NCI-H774 (cell line): ENCODE measurements at places on chromosomes 5 and 9.

DNA sequence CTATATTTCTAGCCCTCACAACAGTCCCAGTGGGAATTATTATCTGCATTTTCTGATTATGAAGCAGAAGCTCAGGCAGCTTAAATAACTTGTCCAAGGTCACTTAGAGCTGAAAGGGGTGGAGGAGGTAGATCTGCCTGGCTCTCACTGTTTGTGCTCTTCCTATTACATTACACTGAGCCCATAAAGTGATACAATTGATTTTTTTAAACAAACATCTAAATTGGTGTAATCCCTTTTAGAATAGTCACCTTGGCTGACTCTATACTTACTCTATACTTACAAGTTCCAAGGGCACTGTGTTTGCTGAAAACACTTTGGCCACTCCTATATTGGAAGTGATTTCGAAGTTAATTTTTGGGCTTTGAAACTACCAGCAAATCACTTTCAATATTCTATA, 144.7 kb downstream of the APBA1 start:
- DNase-seq = no peak

DNA sequence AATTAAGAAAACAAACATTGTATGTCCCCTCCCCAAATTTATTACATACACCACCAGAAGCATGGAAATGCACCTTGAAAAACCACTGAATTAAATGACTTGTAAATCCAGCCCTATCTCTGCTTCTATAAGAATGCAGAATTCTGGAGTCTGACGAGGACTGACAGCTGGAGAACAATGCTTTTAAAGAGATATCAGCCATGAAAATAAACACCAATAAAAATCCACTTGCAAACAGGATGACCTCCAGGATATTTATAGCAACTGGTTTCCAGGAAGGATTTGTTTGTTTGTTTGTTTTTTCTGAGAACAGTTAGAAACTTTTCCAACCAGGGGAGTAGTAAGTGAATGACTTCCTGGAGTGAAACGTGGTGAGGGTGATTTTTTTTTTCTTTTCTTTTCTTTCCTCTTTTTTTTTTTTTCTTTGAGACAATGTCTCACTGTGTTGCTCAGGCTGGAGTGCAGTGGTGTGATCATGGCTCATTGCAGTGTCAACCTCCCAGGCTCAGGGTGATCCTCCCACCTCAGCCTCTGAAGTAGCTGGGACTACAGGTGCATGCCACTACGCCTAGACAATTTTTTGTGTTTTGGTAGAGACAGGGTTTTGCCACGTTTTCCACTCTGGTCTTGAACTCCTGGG, 38.7 kb upstream of the SLC36A1 start:
- DNase-seq = no peak

DNA sequence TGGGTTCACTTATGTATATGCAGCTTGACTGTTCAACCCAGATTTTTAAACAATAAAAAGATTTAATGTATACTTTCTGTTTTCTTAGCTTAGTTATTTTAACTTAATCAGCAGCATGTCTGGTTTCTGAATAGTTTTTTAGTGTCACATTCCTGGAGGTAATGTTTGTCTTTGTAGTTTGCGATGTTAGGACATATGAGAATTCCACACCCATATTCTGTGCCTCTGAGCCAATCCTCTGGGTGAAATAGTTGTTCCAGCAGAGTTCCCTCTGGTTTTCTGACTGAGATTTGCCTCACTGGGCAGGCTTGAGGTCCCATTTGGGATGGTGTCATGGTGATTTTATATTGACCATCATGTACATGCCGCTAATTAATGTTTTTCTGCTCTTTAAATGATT, 48.6 kb downstream of the INIP start:
- no peak for DNase-seq

- DNase-seq = no peak
Observed at GRCh38 chr9:88339317-88339716, 48.9 kb upstream of the SPIN1 start.

GRCh38 chr5:32309761-32310160, 3.0 kb downstream of the MTMR12 start:
- DNase-seq = no peak
